ENCODE measurements at places on chromosomes 7 and 10. TPM values are rescaled to one million over a fixed set of nuclear protein-coding genes. Genes with fewer than 3 reads are reported as not detected.

GRCh38 chr7:103240806-103241205 is 56.4 kb upstream of the PMPCB start:
- no peak for DNase-seq

DNA sequence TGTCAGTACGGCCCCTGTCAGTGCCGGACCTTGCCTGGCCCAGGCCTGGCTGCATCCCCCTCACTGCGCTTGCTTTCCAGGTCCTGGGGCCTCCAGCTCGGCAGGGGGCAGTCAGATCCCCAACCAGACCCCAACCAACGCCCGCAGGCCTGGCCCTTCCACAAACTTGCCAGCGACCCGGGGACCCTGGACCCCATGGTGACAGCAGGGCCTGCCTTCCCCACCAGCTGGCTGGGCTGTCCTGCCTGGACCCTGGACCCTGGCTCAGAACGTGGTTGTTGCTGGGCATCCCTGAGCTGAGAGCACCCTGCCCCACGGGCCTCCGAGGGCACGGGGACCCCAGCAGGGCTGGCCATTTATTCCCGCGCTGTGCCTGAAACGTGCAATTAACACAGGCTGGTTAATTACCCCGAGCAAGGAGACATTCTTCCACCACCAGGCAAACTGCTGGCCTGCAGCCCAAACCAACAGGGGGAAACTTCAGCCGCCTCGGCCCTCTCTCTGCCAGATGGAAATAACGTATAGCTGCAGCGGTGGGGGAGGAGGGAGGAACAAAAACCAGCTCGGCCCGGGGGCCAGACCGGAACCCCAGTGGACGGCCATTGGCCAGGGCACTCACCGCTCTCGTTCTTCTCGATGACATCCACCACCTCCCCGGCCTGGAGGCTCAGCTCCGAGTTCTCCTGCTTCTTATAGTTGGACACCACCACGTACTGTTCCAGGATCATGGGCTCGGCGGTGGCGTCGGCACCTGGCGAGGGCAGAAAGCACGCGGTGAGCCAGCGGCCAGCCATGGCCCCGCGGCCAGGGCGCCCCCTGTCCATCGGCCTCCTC is 167.1 kb downstream of the NEURL1 start:
- no peak for DNase-seq

- no peak for DNase-seq
Measured at GRCh38 chr10:35578618-35578956, 26.6 kb upstream of the GJD4 start.

DNA sequence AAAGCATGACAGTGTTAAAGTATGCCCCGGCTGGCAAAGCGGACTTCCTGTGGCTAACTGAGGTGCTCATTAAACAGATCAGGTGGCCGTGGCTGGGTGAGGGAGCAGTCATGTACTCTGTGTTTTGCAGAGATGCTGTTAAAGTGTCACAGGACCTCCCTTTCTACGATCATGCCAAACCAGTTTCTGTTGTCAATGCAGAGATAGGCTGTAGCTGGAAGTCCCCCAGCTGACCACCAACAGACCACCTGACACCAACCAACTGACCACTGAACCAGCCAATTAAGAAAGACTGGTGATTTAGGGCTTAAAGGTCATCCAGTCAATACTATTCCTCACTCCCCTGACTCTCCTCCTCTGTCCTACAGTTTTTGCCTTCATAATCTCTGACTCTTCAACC is 431.1 kb upstream of the LRGUK start:
- no peak for DNase-seq

The FKBP6 gene
- not detected for total RNA-seq

The TLX1 gene
- total RNA-seq: 0.93 TPM

The MYO1G gene
- 3.8 TPM for total RNA-seq

Data from mucosa of descending colon (tissue), 3 donors.